ENCODE measurements at places on chromosomes 2 and 18. TPM values are rescaled to one million over a fixed set of nuclear protein-coding genes. Genes with fewer than 3 reads are reported as not detected.

- DNase-seq = no peak
Observed at GRCh38 chr2:207202645-207203044, 36.9 kb upstream of the KLF7 start.

NLRC4 gene
- 0.96 TPM for total RNA-seq

ZC3H6 gene
- total RNA-seq = 23.5 TPM

ESPNL gene
- total RNA-seq = not detected
